Activated CD4-positive, CD25-positive, alpha-beta regulatory T cell (primary cell): ENCODE measurements at places on chromosomes 7 and 10.

- no peak for DNase-seq
Observed at GRCh38 chr10:45452743-45453452, 78.9 kb downstream of the ALOX5 start.

DNA sequence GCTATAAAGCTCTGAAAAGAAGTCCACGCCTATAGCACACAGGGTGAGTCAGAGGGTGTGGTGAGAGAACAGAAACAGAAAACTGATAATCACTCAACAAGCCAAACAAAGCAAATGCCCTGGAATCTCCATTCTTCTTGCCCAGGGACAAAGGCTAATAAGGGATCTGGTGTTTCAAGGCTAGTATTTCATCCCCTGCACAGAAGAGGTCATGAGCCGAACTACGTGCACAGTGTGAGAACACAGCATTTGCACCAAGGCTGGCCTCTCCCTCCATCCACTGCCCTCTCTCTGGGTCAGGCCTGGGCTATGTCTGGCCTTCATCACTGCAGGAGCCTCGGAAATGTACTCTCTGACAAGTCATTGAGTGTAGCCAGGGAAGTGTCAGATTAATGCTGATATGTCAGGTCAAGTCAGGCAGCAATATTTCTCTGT is 42.7 kb downstream of the PRR15 start:
- no peak for DNase-seq

DNA sequence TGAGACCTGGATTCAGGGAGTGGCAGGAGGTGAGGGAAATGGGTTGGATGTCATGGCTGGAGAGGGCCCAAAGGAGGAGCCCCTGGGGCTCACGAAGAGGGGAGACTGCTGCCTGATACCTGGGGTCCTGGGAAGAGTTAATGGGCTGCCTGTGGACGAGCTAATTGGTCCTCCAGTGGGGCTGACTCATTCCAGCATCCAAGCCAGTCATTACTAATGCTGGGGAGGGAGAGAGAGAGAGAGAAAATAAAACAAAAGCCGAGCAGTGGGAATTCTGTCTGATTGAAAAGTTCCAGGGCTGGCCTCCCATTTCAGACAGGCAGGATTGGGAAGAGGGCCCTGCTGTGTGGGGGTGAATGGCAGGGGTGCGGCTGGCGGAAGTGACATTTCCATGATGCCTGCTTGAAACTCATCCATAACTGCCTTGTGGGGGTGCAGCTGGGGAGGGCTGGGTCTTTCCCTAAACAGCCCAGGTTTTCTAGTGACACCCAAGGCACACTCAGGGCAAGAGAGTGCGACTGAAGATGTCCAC is 297.8 kb downstream of the RPS24 start:
- DNase-seq = no peak

DNA sequence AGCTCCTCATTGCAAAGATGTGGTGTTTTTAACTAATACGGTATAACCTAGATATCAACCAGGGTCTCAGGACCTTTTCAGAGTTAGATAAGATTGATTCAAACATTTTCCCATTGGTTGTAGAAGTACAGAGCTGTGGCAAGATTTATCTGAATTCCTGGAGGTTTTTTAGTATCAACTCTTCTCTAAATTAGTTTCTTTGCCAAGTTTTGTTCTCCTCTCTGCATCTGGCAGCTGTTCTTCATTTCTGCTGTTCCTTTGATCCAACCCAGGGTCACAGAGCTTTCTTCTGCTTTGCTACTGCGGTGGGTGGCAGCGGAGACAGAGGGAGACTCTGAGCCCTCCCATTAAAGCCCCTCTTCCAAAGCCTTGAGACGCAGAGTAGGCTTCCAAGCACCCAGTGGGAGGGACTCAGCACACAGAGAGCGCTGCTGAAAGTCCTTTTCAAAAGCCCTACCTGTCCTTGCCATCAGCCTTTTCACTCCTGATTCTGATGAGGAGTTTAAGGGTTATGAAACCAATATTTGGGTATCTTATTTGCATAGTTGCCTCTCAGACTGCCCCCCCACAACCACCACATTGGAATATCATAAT is 146.3 kb upstream of the EEPD1 start:
- DNase-seq = no peak

DNA sequence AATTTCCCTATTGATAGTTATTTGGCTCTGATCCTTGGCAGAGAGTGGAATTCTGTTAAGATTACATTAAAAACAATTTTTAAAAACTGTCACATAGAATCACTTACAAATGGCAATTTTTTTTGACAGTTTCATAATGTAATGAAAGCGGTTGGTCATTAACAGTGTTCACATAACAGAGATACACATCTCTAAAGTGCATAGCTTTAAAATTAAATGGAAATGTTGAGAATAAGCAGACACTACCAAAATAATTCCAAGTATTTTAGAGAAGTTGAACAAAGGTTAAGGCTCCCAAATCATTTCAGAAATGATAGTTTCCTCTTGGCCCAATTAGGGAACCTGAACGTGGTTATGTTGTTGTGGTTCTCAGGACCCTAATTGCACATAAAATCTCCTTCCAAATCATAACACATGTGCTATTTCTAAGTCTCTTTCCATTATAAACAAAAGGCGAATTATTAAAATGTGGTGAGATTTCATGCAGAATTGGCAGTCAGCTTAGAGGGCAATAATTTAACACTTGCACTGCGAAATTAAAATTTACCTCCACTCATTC is 528.9 kb upstream of the FZD8 start:
- no peak for DNase-seq

GRCh38 chr7:37768611-37769010 is 79.8 kb upstream of the NME8 start:
- DNase-seq = no peak

- DNase-seq = no peak
Observed at GRCh38 chr7:133688483-133689239, 435.8 kb downstream of the EXOC4 start.

GRCh38 chr7:857661-858060 is 18.7 kb upstream of the GET4 start:
- DNase-seq = no peak

DNA sequence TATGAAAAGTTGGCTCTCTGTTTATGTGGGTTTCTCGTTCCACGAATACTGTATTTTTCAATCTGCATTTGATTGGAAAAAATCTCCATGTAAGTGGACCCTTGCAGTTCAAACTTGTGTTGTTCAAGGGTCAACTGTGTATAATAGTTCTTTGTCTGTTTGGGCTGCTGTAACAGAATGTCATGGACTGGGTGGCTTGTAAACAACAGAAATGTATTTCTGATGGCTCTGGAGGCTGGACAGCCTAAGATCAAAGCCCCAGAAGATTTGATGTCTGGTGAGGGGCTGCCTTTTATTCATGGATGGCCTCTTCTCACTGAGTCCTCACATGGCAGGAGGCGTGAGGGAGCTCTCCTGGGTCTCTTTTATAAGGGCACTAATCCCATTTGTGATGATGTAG is 36.2 kb downstream of the INPP5F start:
- no peak for DNase-seq

- DNase-seq = no peak
Observed at GRCh38 chr7:154598864-154599263, 404.1 kb downstream of the PAXIP1 start.

DNA sequence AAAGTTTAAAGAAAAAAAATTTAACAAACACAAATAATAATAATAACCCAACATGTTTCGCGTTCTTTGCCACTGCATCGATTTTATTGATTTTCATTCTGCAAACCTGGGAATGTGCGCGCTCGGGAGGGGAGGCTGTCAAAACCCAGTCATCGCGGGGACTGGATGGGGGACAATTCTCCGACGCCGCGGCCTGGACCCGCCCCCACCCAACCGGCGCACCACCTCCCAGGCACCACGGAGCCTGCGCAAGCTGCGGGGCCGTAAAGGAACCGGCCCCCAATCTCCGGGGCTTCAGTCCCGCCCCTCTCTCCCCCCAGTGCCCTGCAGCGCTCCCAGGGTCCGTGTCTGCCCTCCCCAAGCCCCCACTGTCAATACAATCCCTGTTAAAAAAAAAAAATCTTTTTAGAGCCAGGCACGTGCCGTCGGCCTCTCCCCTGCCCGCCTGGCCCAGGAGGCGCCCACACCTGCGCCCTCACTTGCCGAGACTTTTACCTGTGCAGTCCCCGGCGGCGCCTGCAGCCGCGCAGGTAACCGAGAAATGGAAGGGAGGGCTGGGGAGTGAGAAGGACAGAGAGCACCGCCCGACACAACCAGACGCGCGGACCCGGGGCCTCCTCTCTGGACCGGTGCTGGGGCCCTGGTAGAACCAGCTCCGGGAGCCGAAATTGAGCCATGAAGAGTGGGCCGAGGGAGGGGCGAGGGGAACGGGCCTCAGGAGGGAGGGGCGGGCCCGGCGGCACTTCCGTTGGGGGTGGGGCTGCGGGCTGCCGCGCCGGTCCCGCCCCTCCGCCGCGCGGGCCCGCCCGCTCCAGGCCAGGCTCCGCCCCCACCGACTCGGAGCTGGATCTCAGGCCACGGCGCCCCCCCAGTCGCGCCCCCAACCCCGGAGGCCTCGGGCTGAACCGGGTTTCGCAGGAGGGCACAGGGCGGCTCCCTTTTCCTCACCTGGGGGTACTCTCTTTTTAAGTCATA is 7.6 kb upstream of the ZNF503 start:
- no peak for DNase-seq

DNA sequence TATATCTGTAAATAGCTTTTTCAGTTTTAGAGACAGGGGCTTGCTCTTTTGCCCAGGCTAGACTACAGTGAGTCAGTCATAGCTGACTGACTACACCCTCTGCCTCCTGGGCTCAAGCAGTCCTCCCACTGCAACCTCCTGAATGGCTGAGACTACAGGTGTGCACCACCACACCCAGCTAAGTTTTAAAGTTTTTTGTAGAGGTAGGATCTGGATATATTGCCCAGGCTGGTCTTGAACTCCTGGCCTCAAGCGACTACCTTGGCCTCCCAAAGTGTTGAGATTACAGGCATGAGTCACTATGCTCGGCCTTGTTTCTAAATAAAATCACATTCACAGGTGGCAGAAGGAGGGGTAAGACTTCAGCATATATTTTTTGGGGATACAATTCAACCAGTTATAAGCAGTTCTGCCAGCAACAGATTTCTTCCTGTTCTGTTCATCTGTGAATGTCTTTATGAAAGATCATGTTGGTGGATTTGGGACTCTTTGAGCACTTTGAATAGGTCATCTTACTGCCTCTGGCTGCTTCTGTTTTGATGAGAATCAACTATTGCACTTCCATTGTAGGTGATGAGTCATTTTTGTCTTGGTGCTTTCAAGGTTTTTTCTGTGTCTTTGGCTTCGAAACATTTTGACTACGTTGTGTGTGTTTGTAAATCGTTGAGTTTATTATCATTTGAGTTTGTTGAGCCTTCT is 15.7 kb downstream of the RBM33 start:
- no peak for DNase-seq

- DNase-seq = no peak
Observed at GRCh38 chr7:14377646-14378266, 388.3 kb upstream of the ETV1 start.

GRCh38 chr10:70267161-70267933 is 16.5 kb downstream of the NPFFR1 start:
- DNase-seq = no peak

- DNase-seq = no peak
Observed at GRCh38 chr7:30524545-30524944, 19.9 kb upstream of the GGCT start.

DNA sequence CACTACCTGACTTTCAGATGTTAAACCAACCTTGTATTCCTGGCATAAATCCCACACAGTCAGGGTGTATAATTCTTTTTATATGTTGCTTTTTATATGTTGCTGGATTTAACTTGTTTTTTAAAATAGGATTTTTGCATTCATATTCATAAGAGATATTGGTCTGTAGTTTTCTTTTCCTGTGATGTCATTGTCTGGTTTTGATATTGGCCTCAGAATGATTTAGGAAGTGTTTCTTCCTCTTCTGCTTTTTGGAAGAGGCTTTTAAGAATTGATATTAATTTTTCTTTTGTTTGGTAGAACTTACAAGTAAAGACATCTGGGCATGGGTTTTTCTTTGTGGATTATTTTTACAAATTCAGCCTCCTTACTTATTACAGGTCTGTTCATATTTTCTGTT is 93.1 kb downstream of the CARD11 start:
- DNase-seq = no peak

DNA sequence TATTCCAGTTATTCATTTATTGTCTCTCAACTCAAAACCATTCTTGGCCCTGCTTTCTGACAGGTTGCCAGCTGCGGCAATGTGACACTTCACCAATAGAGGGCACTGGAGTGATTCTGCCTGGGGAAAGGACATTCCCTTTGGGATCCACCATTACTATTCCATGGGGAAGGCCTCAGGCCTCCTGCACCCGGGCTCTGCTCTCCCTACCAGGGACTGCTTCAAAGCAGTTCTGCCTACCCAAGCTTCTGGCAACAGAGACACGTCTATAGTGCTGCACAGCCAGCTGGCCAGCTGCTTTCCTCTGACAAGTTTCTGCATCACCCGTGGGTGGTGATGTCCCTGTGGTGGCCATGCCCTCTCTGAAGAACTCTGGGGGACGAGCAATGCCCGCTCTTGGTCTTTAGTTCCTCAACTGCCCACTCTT is 163.8 kb downstream of the ELMO1 start:
- DNase-seq = peak; percentile 8

- no peak for DNase-seq
Observed at GRCh38 chr10:98587156-98587837, 140.6 kb upstream of the HPS1 start.

- DNase-seq = no peak
Observed at GRCh38 chr7:962401-963081, 8.1 kb upstream of the ADAP1 start.

- DNase-seq = no peak
Observed at GRCh38 chr10:77628906-77629730, 8.5 kb downstream of the KCNMA1 start.

DNA sequence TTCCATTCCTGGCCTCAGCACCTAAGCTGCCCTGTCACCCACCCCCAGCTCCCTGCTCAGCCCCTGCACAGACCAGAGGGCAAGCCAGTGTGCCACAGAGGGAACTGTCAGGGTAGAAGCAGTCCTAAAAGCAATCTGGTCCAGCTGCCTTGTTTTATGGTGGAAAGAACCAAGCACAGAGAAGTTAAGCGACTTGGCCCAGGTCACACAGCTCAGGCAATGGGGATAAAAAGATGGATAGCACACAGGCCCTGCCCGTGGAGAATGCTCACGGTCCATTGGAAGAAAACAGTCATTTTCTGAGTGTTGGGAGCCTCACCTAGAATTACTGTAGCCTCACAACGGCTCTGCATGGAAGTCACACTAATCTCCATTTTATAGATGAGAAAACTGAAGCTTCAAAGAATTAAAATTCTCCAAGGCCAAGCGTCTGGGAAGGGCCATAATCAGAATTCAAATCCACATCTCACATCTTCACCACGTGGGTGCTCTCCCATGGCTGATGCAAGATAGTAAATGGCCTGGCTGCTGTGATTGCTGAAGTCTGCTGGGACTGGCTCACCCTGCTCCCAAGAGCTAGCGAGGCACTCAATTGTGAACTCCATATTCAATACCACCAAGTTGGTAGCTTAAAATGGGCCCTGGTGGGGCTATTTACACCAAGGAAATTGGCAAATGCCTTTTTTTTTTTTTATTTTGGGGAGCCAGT is 26.8 kb downstream of the C10orf105 start:
- DNase-seq = no peak

DNA sequence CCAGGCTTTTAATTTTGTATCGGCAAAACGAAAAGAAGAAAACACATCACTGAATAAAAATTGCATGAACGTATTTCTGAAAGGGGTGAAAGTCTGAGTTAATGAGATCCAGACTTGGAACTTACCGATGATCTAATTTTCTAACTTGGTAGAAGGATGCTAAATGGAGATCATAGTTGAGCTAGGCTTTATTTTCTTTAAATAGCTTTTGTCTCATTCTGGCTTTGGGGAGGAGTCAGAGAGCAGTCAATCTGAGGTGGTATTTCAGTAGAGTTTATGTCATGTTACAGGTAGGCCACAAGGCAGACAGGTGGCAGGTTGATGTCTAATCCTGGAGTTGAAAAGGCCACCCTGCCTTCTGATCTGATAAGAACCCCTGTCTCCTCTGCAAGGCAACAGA is 161.9 kb downstream of the KIAA1217 start:
- no peak for DNase-seq
